Left ventricle myocardium inferior (tissue), 1 donor: ENCODE measurements at places on chromosomes 2 and 18.

DNA sequence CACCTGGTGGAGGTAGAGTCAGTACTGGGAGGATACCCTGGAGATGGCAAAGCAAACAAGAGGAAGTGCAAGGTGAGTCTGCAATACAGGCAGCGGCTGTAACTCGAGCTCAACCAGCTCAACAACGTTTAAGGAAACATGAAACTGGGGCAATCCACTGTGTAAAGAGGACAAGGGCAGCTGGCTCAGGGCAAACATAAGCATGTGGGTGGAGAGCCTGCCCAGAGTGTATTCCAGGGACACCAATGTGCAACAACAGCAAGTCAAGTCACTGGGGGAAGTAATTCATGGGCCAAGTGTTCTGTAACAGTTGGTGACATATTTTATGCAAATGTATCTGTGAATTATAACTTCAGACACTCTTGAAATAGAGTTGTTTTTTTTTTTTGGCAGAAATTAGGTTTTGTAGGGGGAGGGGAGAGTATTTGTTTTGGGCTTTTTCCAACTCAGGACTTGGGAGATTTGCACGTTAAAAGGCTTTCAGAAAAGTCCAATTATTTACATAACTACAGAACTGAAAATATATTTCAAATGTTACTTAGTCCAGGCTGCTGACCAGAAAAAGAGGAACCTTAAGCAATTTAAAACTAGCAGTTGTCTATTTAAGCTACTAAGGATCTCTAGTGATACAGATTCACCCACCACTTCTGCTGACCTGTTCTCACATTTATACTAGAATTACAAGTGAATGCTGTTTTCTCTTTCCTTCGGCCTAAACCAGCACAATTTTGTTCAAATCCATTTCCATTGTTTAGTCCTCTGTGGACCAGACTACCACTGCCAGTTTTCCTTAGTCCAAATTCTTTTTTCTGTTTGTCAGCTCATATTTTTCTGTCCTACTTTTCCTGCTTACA, 18.6 kb downstream of the NRXN1 start:
- no peak for DNase-seq
- no peaks in the 10 kb centered on the region for H3K4me1 ChIP-seq
- no peak overlapping the region for H3K27ac ChIP-seq
- H3K36me3 ChIP-seq, result no peaks in the 10 kb centered on the region

- no peak overlapping the region for H3K4me3 ChIP-seq
- no peak for DNase-seq
- no peaks in the 10 kb centered on the region for H3K27me3 ChIP-seq
- peak overlapping the region; percentile 17 for H3K27ac ChIP-seq
These were observed 46.3 kb downstream of the MYO1B start for GRCh38 chr2:191291471-191291870.

- H3K36me3 ChIP-seq, result peaks cover 15% of the 10 kb centered on the region
- peak; percentile 28 for DNase-seq
- no peaks in the 10 kb centered on the region for H3K27me3 ChIP-seq
- peaks cover 100% of the 10 kb centered on the region for H3K4me1 ChIP-seq
- peak overlapping the region; percentile 100 for H3K27ac ChIP-seq
- H3K4me3 ChIP-seq, result peak overlapping the region; percentile 20
These were observed 16.2 kb downstream of the KLF7 start for GRCh38 chr2:207149249-207150213.

- no peak overlapping the region for H3K4me3 ChIP-seq
- H3K4me1 ChIP-seq, result no peaks in the 10 kb centered on the region
- no peak for DNase-seq
- H3K27me3 ChIP-seq, result no peaks in the 10 kb centered on the region
- H3K27ac ChIP-seq, result no peak overlapping the region
- no peaks in the 10 kb centered on the region for H3K36me3 ChIP-seq
These were observed 29.0 kb downstream of the TNFRSF11A start for GRCh38 chr18:62354151-62354550.

DNA sequence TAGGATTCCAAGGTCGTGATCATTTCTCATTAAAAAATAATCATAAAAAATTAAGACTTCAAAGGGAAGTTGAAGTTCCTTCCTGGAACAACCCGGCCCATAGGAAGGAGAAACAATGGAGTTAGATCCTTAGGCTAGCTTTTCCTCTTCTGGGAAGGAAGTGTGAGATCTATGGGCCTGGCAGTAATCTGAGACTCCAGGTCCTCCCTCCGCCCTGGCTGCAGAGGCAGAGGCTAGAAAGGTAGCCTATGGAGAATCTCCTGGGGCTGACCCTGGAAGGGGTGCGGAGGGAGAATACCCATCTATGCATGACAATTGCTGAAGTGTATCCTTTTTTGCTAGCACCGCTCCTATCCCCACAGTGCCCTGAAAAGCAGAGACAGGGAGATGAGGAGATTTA, 37.9 kb downstream of the TRIB2 start:
- no peaks in the 10 kb centered on the region for H3K36me3 ChIP-seq
- H3K27me3 ChIP-seq, result no peaks in the 10 kb centered on the region
- H3K4me1 ChIP-seq, result peaks cover 35% of the 10 kb centered on the region
- H3K4me3 ChIP-seq, result no peak overlapping the region
- H3K27ac ChIP-seq, result peak overlapping the region; percentile 69
